ENCODE measurements at places on chromosomes 7 and 10.
A peak's percentile ranks its signal among the peaks of the same experiment; 100 is the strongest.

DNA sequence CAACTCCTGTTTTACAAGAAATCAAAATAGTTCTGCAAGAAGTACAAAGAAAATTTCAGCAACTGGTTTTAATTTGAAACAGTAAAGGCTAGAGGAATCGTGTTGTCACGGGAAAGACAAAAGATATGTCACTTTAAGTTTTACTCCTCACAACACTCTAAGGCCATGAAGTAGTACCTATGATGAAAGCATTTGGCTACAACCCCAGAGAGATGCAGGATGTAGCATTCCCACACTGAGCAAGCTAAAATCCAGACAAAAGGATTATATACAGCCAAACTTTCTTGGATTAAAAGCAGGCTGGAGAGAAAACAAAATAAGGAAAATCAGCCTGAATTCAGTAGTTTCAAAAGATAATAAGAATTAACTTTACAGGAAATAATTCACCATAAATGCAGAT is 245.5 kb upstream of the STEAP1 start:
- no peak for DNase-seq

DNA sequence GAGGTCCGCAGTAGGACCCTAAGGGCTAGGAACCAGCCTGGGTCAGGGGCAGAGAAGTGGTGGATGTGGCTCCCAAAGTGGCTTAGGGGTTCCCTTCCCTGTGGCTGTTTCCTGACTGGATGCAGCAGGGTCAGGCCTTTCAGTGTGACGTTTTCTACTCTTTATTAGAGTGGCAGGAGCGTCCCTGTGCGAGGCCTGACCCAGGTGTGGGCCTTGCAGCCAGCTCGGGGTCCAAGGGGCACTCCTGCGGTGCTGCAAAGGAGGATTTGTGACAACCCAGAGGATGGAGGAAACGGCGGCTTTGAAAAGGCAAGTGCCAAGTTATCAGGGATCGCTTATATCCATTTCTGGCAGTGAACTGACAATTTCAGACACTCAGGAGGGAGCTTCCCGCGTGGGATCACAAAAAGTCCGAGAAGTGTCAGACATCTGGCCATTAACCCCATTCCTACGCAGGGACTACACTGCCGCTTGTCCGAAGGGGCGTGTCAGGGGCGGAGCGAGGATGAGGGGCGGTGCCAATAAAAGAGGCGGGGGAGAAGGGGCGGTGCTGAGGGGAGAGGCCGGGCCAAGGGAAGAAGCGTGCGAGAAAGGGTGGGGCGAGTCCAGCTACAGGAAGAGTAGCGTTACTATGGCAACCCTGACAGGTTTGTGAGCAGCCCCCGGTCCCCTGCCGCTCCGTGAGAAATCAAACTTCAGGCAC is 98.8 kb upstream of the ZNF722 start:
- peak; percentile 56 for DNase-seq

GRCh38 chr7:100156331-100157068 is 2.0 kb downstream of the TRAPPC14 start:
- DNase-seq = no peak

DNA sequence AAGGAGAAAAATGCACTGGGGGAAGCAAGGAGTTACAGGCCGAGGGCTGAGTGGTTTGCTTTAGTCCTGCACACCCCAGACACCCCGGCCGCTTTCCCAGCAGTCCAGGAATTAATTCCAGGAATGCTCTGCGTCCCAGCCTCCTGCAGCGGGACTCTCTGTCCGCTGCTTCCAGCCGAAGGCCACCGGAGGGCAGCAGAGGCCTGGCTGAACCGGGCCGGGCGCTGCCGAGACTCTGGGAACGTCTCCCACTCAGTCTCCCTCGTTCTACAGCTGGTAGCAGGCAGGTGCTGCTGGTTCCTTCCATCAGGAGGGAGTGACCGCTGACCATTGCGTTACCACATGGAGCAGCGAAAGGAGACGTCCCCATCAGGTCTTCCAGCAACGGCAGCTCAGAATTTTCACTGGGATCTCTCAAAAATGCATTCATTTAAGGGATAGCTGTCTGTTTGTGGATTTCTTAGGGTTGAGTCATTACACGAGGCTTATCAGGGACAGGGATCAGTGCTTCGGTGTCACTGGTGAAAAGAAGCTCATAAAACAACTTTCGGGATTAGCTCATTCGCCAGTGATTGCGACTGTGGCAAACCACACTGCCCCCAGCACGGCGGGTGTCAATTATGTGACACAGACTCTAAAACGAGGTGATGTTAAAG is 24.9 kb upstream of the PITRM1 start:
- peak; percentile 38 for DNase-seq

GRCh38 chr7:33192695-33193291 is 63.4 kb downstream of the BBS9 start:
- DNase-seq = no peak

DNA sequence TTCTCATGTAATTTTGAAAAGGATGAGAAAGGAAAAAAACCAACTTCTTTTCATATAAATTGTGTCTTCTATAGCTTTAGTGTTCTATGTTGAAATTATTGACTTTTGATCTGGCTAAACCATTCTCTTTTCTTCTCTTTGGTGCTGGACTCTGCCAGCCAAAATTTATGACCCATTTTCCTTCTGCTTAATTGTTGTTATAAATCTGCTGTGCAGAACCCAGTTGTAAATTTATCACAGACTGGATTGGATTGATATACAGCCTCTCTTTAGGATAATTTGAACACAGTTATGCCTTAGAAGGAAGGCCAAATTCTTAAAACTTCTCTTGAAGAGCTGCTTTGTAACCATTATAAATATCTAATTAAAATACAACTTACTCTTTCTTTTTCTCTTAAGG is 93.8 kb downstream of the PARP12 start:
- DNase-seq = no peak

DNA sequence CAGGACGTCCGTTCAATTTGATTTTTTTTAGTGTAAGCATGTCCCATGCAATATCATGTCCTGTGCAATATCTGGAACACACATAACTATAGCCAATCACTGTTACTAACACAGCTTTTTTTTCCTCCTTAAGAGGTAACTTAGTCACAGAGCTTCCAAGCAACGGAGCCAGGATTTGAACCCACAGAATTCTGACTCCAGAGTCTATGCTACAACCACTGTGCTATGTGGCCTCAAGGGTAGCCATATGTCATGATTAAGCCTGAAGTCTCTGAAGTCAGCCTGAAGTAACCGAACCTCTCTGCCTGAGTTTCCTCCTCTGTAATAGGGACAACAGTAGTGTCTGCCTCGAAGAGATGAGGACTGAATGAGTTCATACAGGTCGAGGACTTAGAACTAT is 42.2 kb upstream of the TCF7L2 start:
- DNase-seq = no peak

GRCh38 chr7:88256906-88257305 is 37.1 kb upstream of the SRI start:
- no peak for DNase-seq

DNA sequence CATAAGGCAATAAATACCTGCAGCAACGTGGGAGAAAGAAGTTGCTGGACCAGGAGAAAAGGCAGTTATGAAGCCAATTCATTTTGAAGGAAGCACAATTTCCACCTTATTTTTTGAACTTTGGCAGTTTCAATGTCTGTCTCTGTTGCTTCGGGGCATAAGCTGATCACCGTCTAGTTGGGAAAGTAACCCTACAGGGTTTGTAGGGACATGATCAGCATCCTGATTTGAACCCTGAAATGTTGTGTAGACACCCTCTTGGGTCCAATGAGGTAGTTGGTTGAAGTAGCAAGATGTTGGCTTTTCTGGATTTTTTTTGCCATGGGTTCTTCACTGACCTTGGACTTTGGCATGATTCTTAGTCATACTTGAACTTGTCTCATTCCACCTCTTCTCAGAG is 13.0 kb downstream of the DUSP5 start:
- DNase-seq = no peak

- DNase-seq = no peak
Observed at GRCh38 chr10:33117230-33117629, 159.2 kb upstream of the ITGB1 start.

- DNase-seq = no peak
Observed at GRCh38 chr7:110977127-110977737, 113.7 kb upstream of the LRRN3 start.

- DNase-seq = no peak
Observed at GRCh38 chr7:141729020-141729419, 9.1 kb upstream of the SSBP1 start.

GRCh38 chr7:116426428-116427156 is 72.9 kb upstream of the CAV2 start:
- DNase-seq = no peak

DNA sequence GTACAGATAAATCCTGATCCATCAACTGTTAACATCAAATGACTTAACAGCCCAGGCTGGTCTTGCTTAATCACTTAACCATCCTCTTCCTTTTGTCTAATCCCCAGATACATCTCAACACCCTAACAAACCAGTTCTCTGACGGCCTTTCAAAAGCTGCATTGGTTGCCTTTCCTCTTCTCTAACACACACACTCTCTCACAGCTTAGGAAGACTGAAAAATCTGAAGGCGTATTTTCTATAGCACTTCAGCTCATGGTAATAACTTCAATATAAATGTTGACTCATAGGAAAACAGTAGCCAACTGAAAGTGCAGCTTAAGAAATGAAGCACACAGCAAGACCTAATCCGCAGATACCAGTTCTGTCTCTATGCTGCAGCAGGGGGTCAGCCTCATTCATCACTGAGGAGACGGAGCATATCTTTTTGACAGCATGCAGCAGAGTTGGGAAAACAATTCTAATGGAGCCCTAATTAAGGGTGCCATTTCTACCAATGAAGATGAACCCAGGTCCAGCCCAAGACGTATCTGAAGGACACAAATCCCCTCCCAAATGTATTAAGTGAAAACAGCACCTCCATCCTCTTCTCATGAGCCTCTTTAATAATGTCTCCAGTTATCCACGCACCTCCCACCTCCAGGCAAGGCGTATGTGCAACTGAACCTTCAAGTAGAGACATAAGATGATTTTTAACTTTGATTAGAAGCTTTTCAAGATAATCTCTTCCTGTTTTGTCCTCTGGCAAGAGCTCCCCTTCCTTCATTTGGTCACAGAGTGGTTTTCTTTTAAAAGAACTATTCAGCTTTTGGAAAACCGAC is 211.7 kb upstream of the NFE2L3 start:
- DNase-seq = no peak

GRCh38 chr10:2985729-2986232 is 81.6 kb upstream of the PFKP start:
- no peak for DNase-seq

DNA sequence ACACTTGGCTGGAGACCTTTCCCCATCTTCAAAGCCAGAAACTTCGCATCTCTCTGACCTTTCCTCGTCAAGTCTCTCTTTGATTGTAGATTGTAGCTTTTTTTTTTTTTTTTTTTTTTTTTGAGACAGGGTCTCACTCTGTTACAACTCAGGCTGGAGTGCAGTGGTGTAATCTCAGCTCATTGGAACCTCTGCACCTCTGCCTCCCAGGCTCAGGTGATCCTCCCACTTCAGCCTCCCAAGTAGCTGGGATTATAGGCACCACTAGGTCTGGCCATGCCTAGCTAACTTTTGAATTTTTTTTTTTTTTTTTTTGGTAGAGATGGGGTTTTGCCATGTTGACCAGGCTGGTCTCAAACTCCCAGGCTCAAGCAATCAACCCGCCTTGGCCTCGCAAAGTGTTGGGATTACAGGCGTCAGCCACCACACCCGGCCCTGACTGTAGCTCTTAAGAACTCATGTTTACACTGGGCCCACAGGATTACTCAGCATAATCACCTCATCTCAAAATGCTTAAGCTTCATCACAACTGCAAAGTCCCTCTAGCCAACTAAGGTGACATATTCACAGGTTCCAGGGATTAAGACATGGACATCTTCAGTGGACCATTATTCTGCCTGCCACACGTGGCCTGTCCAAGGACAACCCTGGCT is 11.7 kb downstream of the POLL start:
- no peak for DNase-seq

DNA sequence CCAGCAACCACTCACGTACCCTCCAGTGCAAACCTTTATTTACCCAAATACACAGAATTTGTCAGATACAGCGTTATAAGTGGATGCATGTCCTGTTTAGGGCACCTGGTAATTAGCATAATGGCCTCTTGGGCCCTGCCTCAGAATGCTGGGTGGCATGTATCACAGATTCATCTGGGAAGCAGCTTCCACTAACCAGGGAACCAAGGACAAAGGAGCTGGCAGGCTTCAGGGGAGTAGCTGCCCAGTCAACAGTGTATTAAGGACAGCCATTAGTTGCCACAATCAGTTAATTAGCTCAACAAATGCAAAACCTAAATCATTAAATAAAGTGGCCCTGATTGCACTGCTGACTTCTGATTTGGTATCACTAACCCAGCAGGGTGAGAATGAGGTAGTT is 105.7 kb downstream of the RAPGEF5 start:
- DNase-seq = no peak

GRCh38 chr7:151662251-151662826 is 142.6 kb upstream of the RHEB start:
- no peak for DNase-seq

DNA sequence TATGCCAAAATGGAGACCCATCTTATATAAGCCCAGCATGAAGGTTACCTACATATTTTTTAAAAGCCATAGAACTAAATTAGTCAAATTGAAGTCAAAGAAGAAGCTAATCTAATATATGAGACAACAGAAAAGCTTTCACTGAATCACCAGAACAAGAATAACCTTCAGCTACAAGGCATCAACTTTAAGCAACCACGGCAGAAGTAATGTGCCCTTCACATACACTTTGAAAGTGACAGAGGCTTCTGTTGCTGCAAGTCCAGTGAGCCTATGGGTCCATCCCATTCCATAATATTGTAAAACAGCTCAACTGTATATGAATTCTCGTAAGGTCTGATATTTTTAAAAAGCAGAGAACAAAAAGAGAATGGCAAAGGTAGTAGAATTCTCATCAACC is 36.5 kb downstream of the CTNNA3 start:
- no peak for DNase-seq

DNA sequence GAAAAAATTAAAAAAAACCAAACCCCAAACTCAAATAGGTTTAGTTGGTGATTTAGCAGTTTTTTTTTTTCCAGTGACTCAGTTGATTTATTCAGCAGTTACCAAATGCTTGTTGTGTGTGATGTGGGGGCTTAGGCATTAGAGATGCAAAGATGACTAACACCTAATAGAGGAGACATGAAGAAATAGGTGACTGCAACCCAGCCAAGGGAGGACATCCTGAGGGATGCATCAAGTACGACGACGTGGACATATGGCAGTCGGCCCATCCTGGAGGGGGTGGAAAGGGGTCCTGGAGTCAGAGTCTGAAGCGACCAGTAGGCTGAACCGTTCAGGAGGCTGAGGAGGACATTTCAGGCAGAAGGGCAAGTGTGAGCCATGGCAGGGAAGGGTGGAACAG is 35.5 kb downstream of the LRMDA start:
- DNase-seq = no peak

DNA sequence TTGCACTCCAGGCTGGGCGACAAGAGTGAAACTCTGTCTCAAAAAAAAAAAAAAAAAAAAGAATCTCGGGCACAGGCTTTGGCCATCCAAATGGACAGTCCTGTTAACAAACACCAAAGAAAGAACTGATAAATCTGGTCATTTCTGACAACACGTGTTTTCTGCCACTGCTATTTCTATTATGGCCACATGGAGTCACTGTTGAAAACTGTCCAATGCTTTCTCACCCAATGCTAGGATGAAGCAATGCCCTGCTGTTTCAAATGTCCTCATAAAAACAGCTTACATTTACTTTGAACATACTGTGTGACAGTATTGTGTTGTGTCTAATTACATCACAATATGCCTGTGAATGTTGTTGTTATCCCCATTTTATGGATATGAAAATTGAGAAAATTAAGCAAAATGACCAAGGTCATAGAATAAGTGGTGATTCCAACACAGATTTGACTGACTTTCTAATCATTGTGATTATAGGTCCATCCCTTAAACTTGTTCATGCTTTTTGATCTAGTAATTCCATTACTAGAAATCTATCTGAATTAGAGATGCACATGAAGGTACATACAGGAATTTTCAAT is 19.9 kb upstream of the MAP3K8 start:
- no peak for DNase-seq

- no peak for DNase-seq
Observed at GRCh38 chr7:118153551-118154177, 30.3 kb upstream of the LSM8 start.
